ENCODE measurements at places on chromosomes 7 and 10.

DNA sequence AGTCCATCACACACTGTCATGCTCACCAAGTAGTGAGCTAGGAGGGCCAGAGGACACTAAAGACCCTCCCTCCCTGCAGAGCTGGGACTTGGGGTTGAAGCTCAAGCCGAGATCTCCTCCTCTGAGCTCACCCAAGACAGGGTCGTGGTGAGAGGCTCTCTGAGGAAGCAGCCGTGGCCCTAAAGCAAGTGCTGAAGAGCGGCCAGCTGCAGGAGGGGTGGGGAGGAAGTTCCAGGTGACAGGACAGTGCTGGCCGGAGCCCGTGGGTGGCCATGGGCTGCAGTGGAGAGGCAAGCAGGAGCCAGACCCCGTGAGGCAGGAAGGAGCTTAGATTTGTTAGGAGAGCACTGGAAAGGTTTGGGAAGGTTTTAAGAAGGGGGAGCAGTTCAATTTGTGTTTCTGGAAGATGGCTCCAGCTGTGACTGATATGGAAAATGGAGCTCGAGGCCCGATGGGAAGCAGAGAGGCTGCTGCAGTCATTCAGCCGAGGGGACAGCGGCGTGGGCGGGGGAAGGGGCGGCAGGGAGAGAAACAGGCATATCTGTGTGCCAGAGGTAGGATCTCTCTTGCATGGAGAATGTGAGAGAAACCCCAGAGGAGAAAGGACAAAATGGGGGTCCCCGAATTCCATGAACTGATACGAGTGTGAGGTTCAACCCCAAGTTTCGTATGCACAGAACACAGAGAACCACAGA, 26.9 kb upstream of the DNAAF5 start:
- no peak for DNase-seq

DNA sequence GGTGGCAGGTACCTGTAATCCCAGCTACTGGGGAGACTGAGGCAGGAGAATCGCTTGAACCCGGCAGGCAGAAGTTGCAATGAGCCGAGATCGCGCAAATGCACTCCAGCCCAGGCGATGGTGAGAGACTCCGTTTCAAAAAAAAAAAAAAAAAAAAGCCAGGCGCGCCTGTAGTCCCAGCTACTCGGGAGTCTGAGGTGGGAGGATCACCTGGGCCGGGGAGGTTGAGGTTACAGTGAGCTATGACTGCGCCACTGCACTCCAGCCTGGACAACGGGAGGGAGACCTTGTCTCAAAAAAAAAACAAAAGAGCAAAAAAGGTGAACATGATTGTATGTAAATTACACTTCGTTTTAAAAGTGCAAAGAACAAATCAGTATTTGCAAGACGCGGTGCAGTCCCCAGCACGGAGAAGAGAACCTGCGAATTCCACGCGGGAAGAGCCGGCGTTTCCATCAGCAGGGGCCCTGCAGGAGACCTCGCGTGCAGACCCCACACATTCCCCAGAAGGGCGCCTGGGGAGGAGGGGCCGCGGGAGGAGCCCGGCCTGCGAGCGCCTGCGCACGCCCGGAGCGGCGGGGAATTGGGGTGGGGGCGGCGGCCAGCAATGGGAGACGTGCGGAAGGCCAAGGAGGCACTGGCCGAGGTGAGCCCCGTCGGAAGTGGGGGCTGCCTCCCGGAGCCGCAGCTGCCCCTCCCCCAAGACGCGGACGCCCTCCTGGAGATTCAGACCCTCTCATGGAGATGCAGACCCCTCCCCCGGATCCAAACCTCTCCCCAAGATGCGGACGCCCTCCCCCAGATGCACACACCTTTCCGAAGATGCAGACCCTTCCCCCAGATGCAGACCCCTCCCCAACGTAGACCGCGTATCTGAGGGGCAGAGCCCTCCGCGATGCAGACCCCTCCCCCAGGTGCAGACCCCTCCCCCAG, 16.7 kb upstream of the SUN1 start:
- peak; percentile 76 for DNase-seq

- no peak for DNase-seq
Measured at GRCh38 chr10:129952378-129953118, 11.5 kb downstream of the EBF3 start.

DNA sequence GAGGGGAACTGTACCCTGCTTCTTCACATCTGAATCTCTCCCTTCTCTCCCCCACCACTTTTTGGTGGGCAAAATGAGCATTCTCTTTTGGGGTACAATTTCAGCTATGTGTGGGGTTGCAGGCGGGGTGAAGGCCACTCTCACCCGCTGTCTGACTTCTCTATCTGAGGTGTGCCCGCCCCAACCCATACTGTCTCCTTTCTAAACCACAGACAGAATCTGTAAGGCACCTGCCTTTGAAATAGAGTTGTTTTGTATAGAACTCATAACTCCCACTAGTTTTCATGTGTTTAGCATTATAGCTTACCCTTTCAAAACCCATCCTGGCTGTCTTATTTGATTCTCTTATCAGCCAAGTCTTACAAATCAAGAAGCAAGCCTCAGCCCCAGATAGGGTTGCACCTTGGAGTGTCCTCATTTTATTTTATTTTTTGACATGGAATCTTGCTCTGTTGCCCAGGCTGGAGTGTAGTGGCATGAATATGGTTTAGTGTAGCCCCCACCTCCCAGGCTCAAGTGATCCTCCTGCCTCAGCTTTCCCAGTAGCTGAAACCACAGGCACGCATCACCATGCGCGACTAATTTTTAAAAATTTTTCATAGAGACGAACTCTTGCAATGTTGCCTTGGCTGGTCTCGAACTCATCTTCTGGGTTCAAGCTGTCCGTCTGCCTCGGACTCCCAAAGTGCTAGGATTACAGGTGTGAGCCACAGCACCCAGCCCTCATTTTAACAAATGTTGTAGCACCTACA, 11.9 kb downstream of the TSPAN14 start:
- DNase-seq = no peak

Measured in posterior cingulate gyrus (tissue), 11 donors.